ENCODE measurements at places on chromosomes 3 and 15. TPM values are rescaled to one million over a fixed set of nuclear protein-coding genes. Genes with fewer than 3 reads are reported as not detected.
A peak's percentile ranks its signal among the peaks of the same experiment; 100 is the strongest.

Gene SENP8
- total RNA-seq = 1.6 TPM

Gene ZNF385D
- 3.8 TPM for total RNA-seq

Gene OR5K2
- total RNA-seq = not detected

DNA sequence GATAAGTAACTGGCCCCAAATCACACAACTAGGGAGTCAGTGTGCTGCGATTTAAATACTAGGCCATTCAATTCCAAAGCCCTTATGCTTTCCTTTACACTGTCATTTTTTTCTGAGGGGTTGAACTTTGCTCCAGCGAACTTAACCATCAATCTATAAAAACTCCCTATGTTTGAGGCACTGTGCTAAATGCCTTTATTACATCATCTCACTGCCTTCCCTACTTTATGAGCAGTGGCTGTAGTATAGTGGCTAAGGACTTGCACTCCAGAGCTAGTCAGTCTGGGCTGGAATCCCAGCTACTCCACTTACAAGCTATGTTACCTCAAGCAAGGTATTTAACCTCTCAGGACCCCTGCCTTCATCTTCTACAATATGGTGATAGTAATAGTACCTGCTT is 26.9 kb upstream of the WDR72 start:
- H3K4me1 ChIP-seq = no peaks in the 10 kb centered on the region
- H3K4me3 ChIP-seq = no peak overlapping the region
- H3K27ac ChIP-seq = no peak overlapping the region
- H3K27me3 ChIP-seq = no peaks in the 10 kb centered on the region

Gene LRRIQ4
- total RNA-seq = 0.15 TPM

DNA sequence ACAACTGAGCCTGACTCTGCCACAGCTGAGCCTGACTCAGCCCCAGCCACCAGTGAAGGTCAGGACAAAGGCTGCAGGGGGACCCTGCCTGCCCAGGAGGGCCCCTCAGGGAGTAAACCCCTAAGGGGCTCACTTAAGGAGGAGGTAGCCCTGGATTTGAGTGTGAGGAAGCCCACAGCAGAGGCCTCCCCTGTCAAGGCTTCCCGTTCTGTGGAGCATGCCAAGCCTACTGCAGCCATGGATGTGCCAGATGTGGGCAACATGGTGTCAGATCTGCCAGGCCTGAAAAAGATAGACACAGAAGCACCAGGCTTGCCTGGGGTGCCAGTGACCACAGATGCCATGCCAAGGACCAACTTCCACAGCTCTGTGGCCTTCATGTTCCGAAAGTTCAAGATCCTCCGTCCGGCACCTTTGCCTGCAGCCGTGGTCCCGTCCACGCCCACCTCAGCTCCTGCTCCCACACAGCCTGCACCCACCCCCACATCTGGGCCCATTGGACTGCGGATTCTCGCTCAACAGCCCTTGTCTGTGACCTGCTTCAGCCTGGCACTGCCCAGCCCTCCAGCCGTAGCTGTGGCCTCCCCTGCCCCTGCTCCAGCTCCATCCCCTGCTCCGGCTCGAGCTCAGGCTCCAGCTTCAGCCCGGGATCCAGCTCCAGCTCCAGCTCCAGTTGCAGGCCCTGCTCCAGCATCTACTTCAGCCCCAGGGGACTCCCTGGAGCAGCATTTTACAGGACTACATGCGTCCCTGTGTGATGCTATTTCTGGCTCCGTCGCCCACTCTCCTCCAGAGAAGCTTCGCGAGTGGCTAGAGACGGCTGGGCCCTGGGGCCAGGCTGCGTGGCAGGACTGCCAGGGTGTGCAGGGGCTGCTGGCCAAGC is 6.2 kb downstream of the C15orf39 start:
- H3K27me3 ChIP-seq = no peaks in the 10 kb centered on the region
- peaks cover 18% of the 10 kb centered on the region for H3K4me1 ChIP-seq

- no peaks in the 10 kb centered on the region for H3K4me1 ChIP-seq
- DNase-seq = no peak
- H3K27me3 ChIP-seq = no peaks in the 10 kb centered on the region
- H3K27ac ChIP-seq = no peak overlapping the region
These were observed 62.5 kb downstream of the TRIM69 start for GRCh38 chr15:44798826-44799225.

DNA sequence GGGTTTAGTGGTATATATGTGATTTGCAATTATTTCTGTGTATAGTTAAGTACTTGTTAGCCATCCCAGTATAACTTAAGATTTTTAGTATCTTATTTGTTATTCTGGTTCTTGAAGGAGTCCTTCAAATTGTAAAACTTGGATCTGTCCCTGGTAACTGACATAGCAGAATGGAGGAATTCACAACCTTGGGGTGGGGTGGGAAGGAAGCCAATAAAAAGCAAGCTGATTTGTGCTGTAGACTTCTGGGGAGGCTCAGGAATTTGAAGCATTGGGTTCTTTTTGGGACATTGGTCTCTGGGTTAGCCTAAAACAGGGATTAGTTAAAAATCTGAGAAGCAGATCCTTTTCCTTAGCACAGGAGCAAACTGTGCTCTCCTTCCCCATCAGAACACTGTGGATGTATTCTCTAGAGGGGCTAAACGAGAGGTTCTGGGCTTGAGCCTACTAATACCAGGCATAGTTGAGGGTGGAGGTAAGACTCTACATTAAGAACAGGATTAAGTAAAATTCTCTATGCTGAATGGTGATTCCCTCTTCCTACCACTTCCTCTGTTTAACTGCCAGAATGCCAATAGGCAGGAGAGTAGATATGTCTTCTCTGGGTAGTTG is 42.2 kb downstream of the GMPS start:
- H3K4me1 ChIP-seq = no peaks in the 10 kb centered on the region
- H3K36me3 ChIP-seq = no peaks in the 10 kb centered on the region
- H3K4me3 ChIP-seq = no peak overlapping the region

DNA sequence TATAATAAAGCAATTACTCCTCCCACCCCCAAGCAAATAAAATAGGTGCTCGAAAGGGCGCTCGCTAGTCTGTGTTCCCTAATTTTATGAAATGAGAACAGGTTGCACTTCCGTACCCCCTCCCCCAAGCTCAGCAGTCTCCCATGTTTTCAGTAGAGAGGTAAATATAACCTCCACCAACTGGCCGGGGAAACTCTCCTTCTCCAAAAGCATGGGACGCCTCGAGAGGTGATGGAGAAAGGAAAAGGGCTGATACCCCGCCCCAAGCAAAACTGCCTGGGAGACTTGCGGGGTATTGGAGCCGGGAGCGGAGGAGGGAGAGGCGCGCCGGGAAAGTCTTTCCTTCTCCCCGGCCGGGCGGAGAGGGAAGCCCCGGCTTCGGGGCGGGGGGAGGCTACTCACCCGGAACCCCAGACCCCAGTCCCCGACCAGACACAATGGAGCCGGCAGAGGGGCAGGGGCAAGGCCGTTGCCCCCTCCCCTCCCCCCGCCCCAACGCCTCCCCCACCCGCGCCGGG is 605 bp downstream of the DCUN1D1 start:
- peak overlapping the region; percentile 95 for H3K4me3 ChIP-seq
- H3K27me3 ChIP-seq = no peaks in the 10 kb centered on the region
- no peaks in the 10 kb centered on the region for H3K36me3 ChIP-seq
- no peak for DNase-seq

DNA sequence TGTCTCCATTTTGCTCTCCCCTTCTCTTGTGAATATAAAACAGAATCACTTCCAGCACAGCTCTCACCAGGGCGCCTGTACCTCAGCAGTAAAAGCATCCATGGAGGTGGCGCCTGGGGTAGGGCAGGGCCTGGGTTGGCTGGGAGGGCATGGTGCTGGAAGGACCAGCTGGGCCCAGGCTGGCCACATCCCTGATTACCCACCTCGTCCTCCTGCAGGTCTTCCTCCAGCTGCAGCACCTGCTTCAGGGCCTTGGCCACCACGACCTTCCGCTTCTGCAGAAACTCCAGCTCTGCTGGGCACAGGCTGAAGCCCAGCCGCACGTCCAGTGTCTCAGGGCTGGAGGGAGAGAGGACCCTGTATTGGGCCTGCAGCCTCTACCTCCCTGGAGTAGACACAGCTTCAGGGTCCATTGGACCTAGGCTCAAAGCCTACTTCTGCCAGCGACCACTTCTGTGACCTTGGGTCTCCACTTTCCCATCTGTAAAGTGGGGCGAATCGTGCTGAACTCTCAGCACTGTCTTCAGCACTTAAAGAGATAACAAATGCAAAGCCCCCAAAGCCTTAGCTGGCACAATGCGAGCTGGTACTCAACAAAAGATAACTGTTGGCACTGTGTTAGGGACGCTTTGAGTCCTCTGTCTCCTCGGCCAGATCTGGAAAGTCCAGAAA is 23.8 kb downstream of the PLA2G4E start:
- DNase-seq = no peak
- H3K27ac ChIP-seq = peak overlapping the region; percentile 11
- H3K27me3 ChIP-seq = no peaks in the 10 kb centered on the region

Gene LRRC58
- 40.2 TPM for total RNA-seq

Gene GABRR3
- not detected for total RNA-seq

DNA sequence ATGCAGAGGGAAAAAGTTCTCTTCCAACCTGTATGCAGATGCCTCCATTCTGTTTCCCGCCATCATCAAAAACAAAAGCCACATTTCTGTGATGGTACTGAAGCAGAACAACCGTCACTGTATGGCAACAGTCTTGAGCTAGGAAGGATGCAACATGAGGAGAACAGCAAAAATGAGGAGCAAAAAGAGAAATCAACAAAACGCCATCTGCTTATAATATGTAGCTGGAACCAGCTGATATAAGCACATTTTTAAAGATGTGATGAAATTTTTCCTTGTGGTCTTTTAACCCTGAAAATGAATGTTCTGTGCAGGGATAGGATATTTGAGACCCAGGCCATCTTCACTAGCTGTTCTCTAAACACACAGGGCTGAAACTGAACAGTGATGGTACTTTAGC is 287.0 kb downstream of the ZIC4 start:
- H3K27me3 ChIP-seq = no peaks in the 10 kb centered on the region
- no peak for DNase-seq
- no peak overlapping the region for H3K27ac ChIP-seq

Gene PAK6
- total RNA-seq = 0.80 TPM

DNA sequence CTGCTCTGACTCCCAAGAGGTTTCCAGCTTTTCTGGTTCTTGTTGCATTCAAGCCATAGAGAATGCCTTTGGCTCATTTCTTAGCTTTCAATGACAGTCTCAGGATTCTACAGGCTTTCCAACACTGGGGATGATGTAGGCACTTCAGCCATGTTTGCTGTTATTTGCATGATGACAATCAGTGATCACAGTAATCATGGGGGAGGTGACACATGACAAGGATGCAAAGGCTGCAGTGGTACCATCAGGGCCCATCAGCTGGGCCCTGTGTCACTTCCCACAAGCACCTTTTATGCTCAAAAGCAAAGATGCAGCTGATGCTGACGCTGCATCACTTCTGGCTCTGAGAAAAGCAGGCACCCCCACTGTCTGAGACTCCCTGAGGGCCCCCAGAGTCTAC is 18.6 kb downstream of the EPHB1 start:
- no peak for DNase-seq
- H3K27ac ChIP-seq = no peak overlapping the region
- H3K27me3 ChIP-seq = no peaks in the 10 kb centered on the region
- H3K4me1 ChIP-seq = no peaks in the 10 kb centered on the region

DNA sequence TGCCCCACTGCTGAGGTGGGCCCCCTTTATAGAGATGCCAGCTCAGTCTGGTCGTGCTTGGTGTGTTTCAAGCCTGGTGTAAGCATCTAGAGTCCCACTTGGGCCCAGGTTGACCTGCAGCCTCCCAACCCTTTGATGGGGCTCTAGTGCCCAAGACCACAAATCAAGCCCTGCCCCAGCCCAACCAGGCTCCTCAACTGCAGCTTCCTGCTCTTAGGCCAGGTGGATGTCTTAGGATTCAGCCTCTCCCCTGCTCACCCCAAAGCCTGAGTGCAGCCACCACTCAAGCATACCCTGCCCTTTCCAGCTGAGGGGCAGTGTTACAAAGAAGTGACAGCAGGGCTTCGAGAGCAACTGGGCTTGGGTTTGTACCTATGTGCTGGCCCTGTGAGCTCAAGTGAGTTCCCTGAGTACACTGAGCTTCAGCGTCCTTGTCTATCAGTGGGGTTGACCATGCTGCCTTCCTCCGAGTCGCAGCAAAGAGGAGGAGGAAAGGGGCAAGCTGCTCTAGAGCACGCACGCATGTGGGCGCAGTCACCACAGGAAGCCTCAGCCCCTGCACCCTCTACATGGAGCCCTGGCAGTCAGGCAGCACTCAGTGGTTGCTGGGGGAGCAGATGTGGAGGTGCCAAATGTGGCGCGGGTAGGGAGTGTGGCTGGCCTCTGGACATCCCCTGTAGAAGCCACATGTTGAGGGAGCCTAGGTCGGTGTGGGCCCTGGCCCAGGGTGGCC is 120.7 kb downstream of the EEFSEC start:
- H3K4me1 ChIP-seq = no peaks in the 10 kb centered on the region
- H3K27me3 ChIP-seq = no peaks in the 10 kb centered on the region
- no peaks in the 10 kb centered on the region for H3K36me3 ChIP-seq
- H3K4me3 ChIP-seq = no peak overlapping the region

DNA sequence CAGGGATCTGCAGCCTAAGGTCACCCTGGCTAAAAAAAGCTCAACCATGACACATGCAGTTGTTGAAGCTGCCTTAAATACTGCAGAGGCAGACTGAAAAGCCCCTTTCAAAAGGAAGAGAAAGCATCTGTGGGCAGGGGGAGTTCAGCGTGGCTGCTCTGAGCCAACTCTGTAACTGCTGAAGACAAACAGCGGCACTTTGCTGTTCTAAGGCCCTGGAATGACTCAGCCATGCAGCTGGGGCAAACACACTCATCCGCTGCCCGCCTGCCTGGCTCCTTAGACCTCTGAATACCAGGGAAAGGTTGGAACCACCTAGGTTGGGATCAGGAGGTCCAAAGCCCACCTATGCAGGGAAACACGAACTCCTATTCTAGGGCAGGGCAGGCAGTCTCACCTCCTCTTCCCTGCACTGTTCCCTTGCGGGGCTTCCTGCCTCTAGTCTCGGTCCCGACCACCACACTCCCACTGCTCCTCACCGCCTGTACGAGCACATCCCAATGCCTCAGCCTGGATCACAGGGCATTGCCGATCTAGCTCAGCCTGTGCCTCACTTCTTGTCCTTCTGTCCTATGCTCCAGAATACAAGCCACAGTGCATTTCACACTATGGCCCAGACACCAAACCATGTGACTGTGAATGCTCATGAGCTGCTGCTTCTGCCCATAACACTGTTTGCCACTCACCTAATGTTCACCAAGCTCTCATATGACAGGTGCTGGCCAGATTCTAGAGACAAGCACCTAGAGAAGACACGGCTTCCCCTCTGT is 6.6 kb upstream of the MUSTN1 start:
- H3K27me3 ChIP-seq = no peaks in the 10 kb centered on the region
- H3K4me1 ChIP-seq = no peaks in the 10 kb centered on the region
- no peak for DNase-seq
- no peak overlapping the region for H3K27ac ChIP-seq
- H3K36me3 ChIP-seq = no peaks in the 10 kb centered on the region
- H3K4me3 ChIP-seq = no peak overlapping the region

GRCh38 chr3:194187233-194187944 is 51.4 kb downstream of the HES1 start:
- no peaks in the 10 kb centered on the region for H3K4me1 ChIP-seq
- no peak overlapping the region for H3K27ac ChIP-seq
- H3K27me3 ChIP-seq = no peaks in the 10 kb centered on the region
- H3K4me3 ChIP-seq = no peak overlapping the region

Gene NEK4
- 30.0 TPM for total RNA-seq

- DNase-seq = no peak
- H3K27ac ChIP-seq = no peak overlapping the region
- no peaks in the 10 kb centered on the region for H3K36me3 ChIP-seq
These were observed 217.6 kb downstream of the TPRG1 start for GRCh38 chr3:189389346-189389745.

GRCh38 chr3:125129512-125129997 is 73.8 kb upstream of the HEG1 start:
- no peaks in the 10 kb centered on the region for H3K4me1 ChIP-seq
- no peaks in the 10 kb centered on the region for H3K27me3 ChIP-seq
- DNase-seq = no peak
- H3K4me3 ChIP-seq = no peak overlapping the region
- no peak overlapping the region for H3K27ac ChIP-seq
